Body of pancreas (tissue), 4 donors: ENCODE measurements at places on chromosomes 2 and 18.

GRCh38 chr2:26487192-26487591 is 9.3 kb upstream of the OTOF start:
- DNase-seq, result no peak

DNA sequence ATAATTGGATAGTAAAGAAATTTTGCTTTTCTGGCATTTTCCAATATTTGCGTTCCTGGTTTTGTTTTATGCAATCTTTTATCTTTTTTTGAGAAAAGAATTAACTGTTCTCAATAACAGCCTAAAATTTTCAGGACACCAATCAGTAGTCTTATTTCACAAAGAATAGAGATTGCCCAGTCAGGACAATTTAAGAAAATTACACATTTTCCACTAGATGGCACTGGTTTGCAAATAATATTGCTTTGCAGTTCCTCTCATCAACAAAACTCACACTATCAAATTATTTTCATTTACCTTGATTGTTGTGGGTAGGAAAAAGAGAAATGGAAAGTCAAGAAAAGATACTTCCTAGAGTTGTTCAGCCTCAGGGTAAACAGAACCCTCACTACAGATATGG is 2.4 kb upstream of the RBM45 start:
- no peak for DNase-seq

- DNase-seq, result no peak
Measured at GRCh38 chr2:164896226-164896625, 54.6 kb upstream of the COBLL1 start.

DNA sequence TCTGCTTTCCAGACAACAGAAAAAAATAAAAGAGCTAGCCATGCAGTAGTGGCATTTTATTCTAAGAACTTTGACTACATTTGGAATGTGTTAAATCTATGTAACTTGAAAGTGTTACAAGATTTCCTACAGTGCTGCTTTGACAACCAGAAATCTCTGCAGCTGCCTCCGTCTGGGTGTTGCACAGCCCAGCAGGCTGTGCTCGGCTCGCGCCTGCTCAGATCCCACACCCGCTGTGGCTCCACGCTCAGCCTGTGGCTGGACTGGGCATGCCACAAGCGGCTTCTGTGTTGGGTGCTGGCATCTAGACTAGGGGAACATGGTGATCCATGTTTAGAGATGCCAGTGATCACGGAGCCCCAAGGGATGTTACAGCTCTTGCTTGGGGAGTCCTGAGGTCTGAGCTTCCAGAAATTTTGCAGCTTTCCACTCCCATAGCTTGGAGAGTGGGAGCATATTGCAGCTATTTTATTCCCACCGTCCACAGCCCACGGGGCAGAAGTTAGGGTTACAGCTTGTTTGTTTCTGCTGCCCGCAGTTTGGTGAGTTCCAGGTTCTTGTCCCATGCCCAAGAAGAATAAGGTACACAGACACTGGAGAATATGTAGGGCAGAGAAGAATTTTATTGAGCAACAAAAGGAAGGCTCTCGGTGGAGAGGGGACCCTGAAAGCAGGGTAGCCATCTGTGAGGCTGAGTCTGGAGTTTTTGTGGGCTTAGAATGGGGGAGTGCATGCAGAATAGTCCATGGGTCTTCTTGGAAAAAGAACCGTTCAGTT is 44.1 kb downstream of the FAM171B start:
- no peak for DNase-seq

DNA sequence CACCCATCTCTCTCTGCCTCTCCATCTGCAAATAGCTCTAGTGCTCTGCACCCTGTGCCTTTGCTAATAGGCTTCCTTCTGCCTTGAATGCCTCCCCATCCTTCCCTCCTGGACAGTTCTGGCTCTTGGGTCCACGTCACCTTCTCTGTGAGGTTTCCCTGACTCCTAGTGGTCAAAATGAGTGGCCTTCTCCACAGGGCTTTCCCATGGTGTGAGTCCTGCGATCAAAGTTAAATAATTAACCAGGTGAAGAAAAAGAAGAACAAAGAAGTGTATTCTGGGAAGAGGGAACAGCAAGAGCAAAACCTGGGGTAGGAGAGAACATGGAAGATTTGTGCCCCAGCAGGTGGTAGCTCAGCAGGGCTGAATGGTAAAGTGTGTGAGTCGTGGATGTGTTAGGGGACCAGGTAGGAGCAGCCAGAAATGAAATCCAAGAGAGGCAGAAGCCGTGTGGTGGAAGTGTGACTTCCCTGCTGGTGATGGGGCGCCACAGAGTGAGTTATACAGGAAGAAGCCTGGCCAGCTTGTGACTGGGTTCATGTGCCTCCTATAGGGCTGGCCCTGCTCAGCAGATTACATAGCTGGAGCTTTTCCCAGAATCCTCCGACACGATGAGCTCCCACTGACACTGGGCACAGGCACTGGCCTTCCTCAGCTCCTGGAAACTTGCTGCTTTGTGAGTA is 93.8 kb upstream of the LDAH start:
- no peak for DNase-seq
